ENCODE measurements at places on chromosomes 2 and 18.

DNA sequence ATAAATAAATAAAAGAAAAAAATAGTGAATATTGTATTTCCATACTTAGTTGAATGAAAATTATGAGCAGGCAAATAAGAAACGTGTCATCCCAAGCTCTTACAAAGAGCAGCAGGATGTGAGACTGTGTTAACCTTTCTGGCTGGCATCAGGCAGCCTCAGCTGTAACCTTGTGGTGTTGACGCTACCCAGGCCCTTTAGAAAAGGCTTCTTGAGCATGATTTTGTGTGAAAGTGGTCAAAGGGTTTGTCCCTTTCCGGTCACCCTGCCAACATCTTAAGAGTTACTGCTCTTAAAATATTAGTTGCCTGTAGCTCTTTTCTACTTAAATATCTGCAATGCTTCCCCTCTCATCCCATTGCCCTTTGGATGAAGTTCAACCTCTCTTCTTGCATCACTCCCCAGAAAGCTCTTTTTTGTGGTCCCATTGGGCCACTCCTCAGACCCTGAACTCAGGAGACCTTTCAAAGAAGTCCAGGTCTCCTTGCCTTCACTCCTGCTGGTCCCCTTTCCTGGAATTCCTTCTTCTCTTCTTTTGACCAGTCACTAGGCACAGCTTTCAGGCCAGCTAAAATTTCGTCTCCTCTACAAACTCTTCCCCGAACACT is 35.0 kb downstream of the RHOB start:
- no peak for DNase-seq

GRCh38 chr2:20381457-20381856 is 30.8 kb upstream of the PUM2 start:
- DNase-seq, result no peak

GRCh38 chr2:76204048-76204447 is 493.3 kb upstream of the GCFC2 start:
- no peak for DNase-seq

GRCh38 chr2:37361216-37361815 is 16.9 kb downstream of the QPCT start:
- DNase-seq, result no peak

DNA sequence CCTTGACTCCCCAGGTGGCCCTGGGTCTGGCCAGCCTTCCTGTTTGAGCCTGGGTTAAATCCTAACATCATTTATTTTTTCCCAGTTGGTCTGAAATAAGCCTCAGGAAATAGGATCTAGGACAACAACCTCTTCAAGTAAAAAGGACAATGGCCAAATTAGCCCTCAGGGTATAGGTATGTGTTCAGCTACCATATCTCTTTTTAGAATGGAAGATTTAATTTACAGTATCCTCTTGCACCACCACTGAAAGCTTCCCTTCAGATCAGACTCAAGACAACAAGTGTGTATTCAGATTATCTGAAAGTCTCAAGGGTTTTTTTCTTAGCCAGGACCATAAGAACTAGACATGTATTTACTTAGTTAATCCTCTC is 61.6 kb upstream of the CXCR4 start:
- no peak for DNase-seq

DNA sequence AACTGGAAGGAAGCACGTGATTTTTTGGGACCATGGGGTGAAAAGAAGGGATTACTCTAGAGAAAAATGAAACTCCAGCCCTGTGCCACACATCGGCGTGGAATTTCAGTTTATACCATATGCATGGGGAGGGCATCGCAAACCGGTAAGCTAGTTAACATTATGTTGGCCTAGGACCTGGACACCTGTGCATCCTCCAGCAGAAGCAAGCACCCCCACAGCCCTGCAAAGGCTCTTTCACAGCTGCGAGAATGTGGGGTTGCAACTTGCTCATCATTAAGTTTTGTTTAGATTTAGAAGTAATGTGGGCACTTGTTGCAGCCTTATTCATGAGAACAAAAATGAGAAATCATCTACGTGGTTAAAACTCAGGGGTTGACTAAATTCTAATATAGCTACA is 299.2 kb downstream of the PIEZO2 start:
- DNase-seq, result no peak

Data from stimulated activated CD8-positive, alpha-beta memory T cell treated with anti-CD3 and anti-CD28 coated beads, Interleukin-7, amount 100 ng/mL, for 4 hours (primary cell).